Lung microvascular endothelial cell (primary cell): ENCODE measurements at places on chromosomes 3 and 15. TPM values are rescaled to one million over a fixed set of nuclear protein-coding genes. Genes with fewer than 3 reads are reported as not detected.
A peak's percentile ranks its signal among the peaks of the same experiment; 100 is the strongest.

DNA sequence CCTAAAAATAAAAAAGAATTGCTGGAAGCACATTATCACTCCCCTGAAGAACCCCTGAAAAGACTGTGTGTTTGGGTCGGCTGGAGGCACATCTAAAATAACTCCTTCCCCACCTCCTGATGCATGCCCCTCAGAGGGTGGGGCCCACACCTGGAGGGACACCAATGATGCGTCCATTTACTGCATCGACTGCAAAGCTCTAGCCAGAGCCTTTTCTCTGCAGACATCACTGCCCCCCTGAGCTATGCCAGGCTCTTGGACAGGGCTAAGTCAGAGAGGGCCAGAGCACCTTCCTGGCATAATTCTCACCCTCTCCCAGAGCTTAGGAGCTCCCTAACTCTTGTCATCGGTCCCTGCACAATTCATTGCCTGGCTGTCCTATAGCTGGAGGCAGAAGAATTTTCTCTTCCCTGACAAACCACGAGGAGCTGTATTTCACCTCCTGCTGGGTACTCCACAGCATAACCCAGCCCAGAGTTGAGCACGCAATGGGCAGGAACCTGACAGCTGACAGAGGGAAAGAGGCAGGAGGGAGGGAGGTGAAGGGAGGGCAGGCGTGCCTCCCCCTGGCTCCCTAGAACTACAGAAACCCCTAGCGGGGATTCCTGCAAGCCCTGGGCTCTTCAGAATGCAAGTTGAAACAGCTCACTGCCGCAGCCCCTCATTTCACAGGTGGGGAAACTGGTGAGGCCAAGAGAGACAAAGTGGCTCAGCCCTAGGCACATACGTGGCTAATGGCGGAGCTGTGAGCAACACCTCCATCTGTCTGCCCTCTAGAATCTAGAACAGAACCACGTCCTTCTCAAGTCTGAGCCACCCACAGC is 46.6 kb downstream of the XXYLT1 start:
- no peak for DNase-seq

DNA sequence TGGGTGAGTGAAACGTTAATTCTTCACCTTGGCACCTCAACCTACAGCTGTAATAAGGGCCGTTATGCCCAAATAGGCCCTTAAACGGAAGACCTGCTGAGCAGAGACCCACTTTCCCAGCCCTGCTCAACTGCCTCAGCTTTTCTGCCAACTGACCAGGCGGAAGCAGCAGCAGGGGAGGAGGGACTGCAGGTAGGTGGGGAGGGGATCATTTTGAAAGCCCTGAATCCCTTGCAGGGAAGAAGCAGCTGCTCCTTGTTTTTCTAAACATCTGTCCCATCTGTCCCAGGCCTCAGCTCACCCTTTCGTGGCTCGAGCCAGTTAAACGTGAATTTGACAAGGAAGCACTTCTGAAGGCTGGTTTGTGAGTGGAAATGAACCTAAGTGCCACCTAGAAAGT is 978 bp upstream of the CMC1 start:
- no peak for DNase-seq

DNA sequence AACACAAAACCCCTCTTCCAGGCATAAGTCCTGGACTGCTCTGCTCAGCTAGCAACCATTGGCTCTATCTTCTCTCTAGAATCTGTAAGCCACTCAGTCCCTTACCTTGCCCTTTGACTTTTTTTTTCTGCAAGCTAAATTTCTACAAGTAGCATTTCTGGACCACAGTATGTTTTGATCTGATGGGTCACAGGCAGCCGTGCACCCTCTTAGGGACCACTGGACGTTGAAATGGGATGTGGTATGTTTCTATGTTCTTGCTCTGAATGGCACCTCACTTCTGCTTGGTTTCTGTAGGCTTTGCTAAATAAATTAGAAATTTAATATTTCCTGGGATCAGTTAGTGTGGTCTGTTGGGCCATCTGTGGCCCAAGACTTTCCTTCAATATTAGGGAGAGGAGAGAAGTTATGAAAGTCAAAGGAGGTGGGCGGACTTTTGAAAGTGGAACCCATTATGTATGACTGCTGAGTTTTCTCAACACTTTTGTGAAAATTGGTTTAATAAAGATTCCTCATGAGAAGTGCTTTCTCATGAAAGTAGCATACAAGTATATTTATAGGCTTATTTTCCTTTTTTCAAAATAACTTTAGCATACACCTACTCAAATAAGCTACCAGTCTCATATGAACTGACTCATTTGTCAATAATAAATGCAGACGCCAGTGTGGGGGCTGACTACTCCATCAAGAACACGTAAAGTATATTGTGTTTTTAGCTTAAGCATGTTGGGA is 18.4 kb upstream of the TIPARP start:
- no peak for DNase-seq

GRCh38 chr15:31957581-31957980 is 72.7 kb upstream of the CHRNA7 start:
- DNase-seq = no peak

DNA sequence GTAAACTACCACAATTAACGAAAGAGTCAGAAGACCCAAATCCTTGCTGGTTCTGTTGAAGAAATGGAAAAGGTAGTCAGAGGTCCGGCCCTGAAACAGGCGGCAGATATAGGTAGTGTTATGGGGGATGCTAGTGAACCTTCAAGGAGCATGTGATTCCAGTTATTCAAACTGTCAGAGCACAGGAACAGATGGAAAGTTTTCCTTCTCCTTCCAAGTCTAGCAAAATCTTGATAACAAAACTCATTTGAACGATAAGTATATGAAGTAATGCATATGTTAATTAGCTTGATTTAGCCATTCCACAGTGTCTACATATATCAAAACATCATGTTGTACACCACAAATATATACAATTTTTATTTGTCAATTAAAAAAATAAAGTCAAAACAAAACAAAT is 26.6 kb upstream of the GOLGA8J start:
- DNase-seq = no peak

DNA sequence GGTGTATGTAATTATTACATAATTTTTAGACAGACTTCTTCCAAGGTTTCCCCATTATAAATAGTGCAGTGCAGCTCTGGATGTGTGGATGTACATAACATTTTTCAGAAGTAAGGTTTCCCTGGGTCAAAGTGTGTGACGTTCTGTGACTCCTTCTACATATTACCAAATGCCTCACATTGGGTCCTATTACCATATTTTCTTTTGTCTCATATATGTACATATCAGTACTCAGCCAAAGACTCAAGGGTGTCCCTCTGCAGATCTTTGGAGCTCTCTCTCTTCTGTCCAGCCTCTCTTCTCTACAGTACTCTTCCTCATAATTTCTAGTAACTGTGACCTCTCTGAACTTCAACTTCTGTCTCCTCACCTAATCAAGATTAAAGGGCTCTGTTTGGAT is 31.3 kb upstream of the PEX5L start:
- no peak for DNase-seq

GRCh38 chr3:108108416-108108815 is 17.6 kb upstream of the CD47 start:
- DNase-seq = no peak

GRCh38 chr3:162390891-162391290 is 894.3 kb downstream of the OTOL1 start:
- DNase-seq = no peak

GRCh38 chr15:99734575-99734974 is 1.3 kb upstream of the LYSMD4 start:
- DNase-seq = no peak

DNA sequence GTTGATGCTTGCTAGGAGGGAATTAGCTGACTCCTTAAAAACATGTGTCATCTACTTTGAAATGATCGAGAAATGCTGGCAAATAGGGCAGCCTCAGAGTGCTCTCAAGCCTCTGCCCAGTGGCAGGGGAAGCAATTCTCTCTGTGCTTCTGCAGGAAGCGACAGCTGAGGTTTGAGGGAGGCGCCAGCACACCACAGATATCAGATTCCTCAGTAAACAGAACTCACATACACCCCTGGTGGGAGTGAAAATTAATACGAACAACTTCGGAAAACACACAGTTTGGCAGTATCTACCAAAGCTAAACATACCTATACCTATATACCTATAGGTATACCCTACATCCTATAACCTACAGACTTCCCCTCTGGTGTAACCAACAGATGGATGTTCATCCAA is 61.3 kb downstream of the NSMCE3 start:
- peak; percentile 2 for DNase-seq

Gene SPINK8
- total RNA-seq = not detected in 2 replicates

Gene ZNF502
- 2.0 and 2.6 TPM in 2 replicates for total RNA-seq

Gene CIB2
- 2.2 and 2.8 TPM in 2 replicates for total RNA-seq

Gene GHRL
- total RNA-seq = 0.40 and 0.65 TPM in 2 replicates

Gene ZIC4
- total RNA-seq = not detected in 2 replicates
